ENCODE measurements at places on chromosomes 4 and X. TPM values are rescaled to one million over a fixed set of nuclear protein-coding genes. Genes with fewer than 3 reads are reported as not detected.

- DNase-seq: no peak
Observed at GRCh38 chr4:152679414-152680281, at the start of gene TMEM154. TMEM154 (minus strand) TSS chr4:152679997; CDS start chr4:152679933, 64 bp downstream.

DNA sequence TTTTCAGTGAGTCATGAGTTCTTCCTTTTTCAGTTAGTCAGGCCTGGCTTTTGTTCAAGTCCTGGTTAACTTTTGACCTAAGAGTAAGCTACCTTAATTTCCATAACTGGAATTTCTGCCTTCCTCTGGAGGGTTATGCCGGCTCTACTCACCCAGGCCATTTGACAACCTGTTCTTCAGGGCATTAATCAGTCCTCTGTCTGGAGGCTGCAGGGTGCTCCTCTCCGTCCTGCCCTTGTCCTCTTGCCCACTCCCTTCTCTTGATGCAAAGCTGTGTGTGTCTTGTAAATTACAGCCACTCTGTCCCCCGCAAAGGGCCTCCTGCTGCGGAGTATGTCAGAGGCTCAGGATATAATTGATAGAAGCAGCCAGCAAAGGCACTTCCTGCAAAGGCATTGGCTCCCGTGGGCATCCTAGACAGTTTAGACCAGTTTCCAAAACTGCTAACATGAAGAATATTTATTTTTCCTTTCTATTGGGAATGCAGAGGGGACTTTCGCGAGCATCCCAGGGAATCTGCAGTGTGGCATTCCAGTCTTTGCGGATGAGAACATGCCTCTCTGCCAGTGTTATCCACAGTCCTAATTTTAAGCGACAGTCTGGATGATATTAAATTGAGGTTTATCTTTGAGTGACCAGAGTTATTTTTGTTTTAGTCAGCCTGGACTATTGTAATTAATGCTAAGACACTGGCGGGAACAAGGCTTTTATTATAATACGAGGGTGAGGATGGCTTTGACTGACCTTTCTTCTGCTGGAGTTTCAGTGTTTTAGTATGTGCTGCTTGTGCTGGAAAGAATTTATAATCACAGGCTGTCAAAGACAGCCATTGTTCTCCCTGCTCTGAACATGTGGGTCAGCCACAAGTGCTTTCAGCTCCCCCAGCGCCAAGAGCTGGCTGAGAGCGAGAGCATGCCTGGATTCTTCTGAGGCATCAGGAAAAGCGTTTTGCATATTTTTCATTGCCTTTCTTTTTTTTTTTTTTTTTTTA lies 74.2 kb downstream of the LIMCH1 start:
- no peak for DNase-seq

Gene SPACA5
- not detected for polyA plus RNA-seq

GRCh38 chr4:145619639-145619996 lies 433 bp downstream of the MMAA start:
- no peak for DNase-seq

Gene OPRPN
- not detected for polyA plus RNA-seq

Gene POLN
- polyA plus RNA-seq: 0.91 TPM

Gene DGAT2L6
- not detected for polyA plus RNA-seq

DNA sequence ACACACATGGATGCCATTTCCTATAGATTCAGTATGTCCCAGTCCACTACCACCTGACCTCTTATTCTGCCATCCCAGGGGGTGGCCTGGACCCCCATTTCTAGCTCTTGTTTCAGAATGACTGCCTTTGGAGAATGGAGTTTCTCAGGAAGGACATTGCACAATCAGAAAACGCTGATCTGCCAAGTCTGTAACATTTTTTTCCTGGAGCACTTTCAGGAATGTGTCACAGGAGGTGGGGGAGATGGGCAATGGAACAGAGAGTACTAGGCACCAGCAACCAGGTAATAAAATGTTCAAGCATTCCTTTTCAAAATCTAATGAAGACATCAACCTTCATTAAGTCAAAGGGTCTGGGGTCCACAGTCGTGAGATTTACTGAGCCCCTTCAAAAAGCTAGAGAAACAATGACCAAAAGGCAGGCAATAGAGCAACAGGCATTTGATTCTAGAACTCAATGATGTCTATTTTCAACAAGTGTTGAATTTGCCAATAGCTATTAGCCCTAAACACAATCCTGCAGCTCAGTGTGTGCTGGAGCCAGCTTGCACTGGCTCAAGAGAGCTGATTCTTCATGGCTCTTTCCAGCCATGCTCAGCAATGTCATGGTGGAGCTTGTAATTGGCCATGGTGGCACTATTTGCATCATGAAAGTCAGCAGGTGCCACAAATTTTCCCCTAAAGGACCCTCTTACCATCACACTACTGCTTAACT lies 87.1 kb downstream of the KDR start:
- no peak for DNase-seq

Gene LIMCH1
- polyA plus RNA-seq: 133 TPM

GRCh38 chr4:155674669-155675071 lies 8.0 kb downstream of the GUCY1A1 start:
- DNase-seq: no peak

Gene PRR32
- polyA plus RNA-seq: not detected

- no peak for DNase-seq
Observed at GRCh38 chrX:28177202-28177601, 196.0 kb upstream of the DCAF8L1 start.

Gene NCAPG
- polyA plus RNA-seq: 14.4 TPM
